H4 (cell line): ENCODE measurements at places on chromosomes 12 and 14. TPM values are rescaled to one million over a fixed set of nuclear protein-coding genes. Genes with fewer than 3 reads are reported as not detected.

Gene SERPINA5
- total RNA-seq, result 1.6 and 1.7 TPM in 2 replicates

Gene CLEC7A
- 0.87 and 2.0 TPM in 2 replicates for total RNA-seq

- DNase-seq, result no peak
Observed at GRCh38 chr12:130970165-130970907, 16.6 kb downstream of the ADGRD1 start.

DNA sequence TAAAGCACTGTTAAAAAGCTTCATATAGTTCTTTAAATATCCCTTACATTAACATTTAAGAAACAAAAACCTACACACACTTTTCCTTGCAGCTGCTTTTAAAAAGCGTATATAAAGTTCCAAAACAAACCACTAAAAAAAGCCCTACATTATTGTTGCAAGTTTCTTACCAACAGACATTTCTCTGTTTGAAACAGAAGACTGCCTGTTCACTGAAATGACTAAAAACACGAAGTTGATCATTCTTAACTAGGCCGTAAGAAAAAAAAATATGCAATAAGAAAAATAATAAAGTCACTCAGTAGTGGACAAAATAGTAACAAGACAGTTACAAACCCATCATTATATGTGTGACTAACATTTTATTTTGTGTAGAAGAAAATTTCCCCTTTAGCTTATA, 37.3 kb downstream of the KIF21A start:
- no peak for DNase-seq
